ENCODE measurements at places on chromosomes 16 and 17.

DNA sequence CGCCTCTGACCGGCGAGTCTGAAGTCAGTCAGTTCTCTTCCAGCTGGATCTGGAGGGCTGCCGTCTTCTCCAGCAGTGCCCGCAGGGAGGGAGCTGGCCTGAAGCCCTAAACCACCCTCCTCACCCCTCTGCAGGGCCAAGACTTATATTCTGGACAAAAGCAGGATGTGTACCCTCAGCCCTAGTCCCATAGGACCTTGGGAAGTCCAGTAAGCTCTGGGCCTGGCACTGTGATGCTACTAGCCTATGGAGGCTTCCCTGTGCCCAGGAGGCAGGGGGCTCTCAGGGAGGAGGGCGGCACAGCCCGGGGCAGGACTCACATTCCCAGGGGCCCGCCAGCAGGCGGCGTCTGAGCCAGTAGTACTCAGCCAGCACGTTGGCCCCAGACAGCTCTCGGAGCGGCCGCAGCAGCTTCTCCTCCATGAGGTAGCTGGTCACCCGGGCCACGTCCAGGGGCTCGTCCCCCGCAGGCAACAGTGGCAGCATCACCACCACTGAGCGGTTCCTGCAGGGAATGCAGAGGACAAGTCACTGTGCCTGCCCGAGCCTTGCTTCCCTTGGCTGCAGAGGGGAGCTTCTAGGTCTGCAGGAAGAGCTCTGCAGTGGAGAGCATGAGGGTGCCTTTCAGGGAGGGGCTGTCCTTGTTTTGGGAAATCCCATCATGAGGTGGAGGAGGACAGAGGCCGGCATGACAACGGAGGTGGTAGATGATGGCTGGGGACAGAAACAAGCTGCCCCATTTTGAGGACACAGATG, 41.7 kb downstream of the RMI2 start:
- no peak for DNase-seq

- no peak for DNase-seq
Measured at GRCh38 chr16:22843122-22843521, 29.2 kb downstream of the HS3ST2 start.

DNA sequence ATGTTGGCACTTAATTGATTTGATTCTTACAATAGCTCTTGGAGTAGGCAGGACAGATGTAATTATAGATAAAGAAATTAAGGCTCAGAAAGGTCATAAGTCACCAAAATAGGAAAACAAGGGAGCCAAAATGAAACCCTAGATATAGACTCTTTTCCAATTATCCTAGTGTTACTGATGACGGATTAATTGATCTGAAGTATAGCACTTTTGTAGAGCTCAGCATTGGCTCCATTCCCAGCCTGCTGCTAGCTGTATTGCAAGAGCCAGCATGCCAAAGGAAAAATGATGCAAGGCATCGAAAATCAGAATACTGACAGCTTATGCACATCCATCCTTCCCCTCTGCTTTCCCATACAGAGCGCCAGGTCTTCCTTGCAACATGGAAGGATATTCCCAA, 21.6 kb upstream of the RASL10B start:
- no peak for DNase-seq

DNA sequence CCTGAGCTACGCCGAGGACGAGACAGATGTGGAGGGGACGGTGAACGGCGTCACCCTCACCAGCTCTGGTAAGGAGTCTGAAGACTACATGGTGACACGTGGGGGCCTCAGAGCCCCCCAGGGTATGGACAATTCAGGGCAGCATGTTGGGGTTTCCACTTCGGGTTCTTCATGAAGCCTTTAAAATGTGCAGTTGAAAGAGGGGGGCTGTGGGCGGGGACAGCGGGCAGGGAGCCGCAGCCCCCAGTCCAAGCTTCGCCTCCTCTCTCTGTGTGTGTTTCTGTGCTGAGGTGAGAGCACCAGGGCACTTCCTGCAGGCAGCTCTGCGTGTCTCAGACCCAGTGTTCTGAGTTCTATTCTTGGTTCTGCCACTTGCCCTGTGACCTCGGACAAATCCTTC, 24.0 kb downstream of the NMRAL1 start:
- DNase-seq = no peak

GRCh38 chr16:27924411-27925118, 138.9 kb downstream of the GSG1L start:
- DNase-seq = no peak

GRCh38 chr16:2512735-2513404, 882 bp upstream of the ATP6V0C start:
- peak; percentile 41 for DNase-seq

DNA sequence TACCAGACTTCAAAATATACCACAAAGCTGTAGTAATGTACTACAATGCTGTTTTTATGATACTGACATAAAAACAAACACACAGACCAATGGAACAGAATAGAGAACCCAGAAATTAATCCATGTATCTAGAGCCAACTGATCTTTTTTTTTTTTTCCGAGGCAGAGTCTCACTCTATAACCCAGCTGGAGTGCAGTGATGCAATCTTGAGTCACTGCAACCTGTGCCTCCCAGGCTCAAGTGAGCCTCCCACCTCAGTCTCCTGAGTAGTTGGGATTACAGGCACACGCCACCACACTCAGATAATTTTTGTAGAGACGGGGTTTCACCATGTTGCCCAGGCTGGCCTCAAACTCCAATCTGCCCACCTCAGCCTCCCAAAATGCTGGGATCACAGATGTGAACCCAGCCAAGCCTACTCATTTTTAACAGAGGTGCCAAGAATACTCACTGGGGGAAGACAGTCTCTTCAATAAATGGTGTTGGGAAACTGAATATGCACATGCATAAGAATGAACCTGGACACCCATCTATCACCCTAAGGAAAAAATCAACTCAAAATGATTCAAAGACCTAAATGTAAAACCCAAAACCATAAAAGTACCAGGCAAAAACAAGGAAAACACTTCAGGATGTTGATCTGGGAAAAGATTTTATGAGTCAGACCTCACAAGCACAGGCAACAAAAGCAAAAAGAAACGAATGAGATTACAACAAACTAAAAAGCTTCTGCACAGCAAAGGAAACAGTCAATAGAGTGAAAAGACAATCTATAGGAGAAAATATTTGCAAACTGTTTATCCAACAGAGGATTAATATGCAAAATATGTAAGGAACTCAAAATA, 63.1 kb downstream of the STX8 start:
- peak; percentile 49 for DNase-seq

DNA sequence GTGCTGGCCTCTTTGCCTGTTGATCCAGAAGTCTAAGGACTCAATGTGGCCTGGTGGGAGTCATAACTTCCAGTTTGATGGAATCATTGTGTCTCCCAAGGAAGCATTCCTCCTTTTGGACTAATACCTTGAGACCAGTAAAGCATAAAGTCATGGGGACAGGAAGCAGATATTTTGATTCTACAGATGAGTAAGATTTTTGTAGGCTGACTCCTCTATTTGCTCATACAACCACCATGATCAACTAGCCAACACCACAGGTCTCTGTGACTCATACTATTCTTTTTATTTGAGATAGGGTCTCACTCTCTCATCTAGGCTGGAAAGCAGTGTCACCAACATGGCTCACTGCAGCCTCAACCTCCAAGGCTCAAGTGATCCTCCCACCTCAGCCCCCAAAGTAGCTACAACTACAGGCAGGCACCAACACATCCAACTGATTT, 6.2 kb downstream of the MT2A start:
- no peak for DNase-seq

DNA sequence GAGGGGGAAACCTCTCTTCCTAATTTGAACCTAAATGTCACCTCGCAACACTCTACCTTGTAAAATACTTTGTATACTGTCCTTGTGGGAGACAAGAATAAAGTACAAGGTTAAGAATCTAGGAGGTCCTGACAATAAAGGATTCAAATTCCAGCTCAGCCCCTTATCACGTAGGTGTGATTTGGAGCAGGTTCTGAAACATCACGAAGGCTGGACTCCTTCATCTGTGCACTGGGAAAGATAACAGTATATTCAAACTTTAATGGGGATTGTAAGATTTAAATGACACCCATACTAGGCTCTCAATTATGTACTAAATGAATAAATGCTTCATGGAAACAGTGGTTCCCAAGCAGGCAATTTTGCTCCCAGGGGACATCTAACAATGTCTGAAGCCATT, 2.1 kb downstream of the TXNDC11 start:
- peak; percentile 25 for DNase-seq

- no peak for DNase-seq
Measured at GRCh38 chr17:39246274-39246673, 20.5 kb upstream of the STAC2 start.

Data from NB4 (cell line).